ENCODE measurements at places on chromosomes 3 and 15.

DNA sequence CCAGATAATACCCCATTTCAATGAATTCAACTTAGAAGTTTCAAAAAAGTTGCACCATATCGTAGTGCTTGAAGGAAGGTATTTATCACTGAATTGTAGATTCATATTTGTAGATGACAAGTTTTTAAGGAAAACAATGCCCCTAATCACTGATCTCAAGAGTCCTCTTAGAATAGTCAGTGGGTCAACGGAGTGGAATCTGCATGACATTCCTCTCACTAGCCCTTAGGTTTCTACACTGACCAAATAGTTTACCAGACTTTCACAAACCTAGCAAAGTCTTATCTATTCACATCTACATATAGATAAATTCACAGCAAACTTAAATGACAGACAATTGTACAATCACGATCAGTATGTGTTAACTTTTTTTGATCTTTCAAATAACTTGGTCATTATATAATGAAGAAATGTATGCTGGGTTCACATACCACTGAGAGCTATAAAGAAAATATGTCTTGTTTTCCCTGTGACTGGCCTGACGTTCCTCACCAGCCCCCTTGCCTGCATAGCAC lies 35.7 kb upstream of the PHLDB2 start:
- DNase-seq = no peak

DNA sequence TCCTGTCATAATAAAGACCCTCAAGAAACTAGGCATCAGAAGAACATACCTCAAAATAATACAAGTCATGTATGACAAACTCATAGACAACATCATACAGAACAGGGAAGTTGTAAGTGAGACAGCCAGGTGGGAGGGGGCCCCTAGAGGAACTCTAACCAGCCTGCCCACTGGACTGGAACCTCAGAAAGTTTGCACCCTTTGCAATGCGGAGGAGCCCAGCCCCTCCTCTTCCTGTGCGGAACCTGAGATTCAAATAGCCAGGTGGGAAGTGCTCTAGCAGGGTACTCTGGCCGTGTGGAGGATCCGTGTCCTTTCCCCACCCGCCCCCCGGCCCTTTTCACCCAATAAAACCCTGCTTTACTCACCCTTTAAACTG lies 387.0 kb upstream of the CBLB start:
- peak; percentile 30 for DNase-seq

- DNase-seq = no peak
These were observed 75.2 kb downstream of the LIPC start for GRCh38 chr15:58506783-58507668.

GRCh38 chr3:15454965-15455364 lies 27.6 kb downstream of the EAF1 start:
- DNase-seq = no peak

- no peak for DNase-seq
These were observed 29.7 kb downstream of the ACAD11 start for GRCh38 chr3:132629928-132630327.

All from femur (tissue), 1 donor.